Transverse colon (tissue), 4 donors: ENCODE measurements at places on chromosomes 3 and 15. TPM values are rescaled to one million over a fixed set of nuclear protein-coding genes. Genes with fewer than 3 reads are reported as not detected.

The KLF13 gene
- 81.2 TPM for total RNA-seq

DNA sequence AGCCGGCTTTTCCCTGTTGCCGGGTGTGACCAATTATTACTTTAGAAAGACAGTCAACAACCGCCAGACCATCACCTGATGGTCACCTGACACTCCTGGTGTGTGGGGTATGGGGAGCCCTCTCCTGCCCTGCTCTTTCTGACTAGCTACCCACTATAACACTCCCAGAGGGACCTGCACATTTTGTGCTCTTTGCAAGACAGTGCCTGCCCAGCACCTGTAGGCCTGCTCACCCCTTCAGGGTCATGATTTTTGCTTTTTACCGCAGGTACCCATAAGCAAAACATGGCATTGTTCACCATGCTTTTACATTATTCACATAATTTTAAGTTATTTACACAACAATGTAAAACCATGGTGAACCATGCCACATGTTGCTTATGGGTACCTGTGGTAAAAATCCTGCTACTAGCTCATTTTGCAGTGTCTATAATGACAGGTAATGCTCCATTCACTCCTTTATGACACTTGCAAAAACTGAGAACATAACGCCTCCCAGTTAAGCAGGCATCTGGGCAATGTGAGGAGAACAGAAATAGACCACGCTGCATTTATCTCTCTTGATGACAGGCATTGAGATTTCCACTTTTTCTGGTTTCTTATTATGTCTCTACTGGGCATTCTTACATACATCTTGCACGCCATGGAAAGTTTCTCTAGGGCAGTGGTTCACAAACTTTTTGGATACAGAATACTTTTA is 9.9 kb downstream of the CCRL2 start:
- H3K4me3 ChIP-seq: no peak overlapping the region
- no peak overlapping the region for H3K27ac ChIP-seq
- H3K27me3 ChIP-seq: no peaks in the 10 kb centered on the region
- H3K4me1 ChIP-seq: peaks cover 8% of the 10 kb centered on the region
- H3K36me3 ChIP-seq: no peaks in the 10 kb centered on the region

GRCh38 chr3:4834403-4834866 is 144.8 kb upstream of the BHLHE40 start:
- no peaks in the 10 kb centered on the region for H3K27me3 ChIP-seq
- peak overlapping the region; percentile 16 for H3K27ac ChIP-seq
- H3K4me3 ChIP-seq: no peak overlapping the region
- no peaks in the 10 kb centered on the region for H3K36me3 ChIP-seq
- peaks cover 4% of the 10 kb centered on the region for H3K4me1 ChIP-seq

GRCh38 chr3:23747841-23748240 is 57.9 kb upstream of the UBE2E1 start:
- no peaks in the 10 kb centered on the region for H3K4me1 ChIP-seq
- H3K27me3 ChIP-seq: peaks cover 8% of the 10 kb centered on the region
- no peak overlapping the region for H3K4me3 ChIP-seq
- no peak for DNase-seq
- no peak overlapping the region for H3K27ac ChIP-seq
- no peaks in the 10 kb centered on the region for H3K36me3 ChIP-seq

DNA sequence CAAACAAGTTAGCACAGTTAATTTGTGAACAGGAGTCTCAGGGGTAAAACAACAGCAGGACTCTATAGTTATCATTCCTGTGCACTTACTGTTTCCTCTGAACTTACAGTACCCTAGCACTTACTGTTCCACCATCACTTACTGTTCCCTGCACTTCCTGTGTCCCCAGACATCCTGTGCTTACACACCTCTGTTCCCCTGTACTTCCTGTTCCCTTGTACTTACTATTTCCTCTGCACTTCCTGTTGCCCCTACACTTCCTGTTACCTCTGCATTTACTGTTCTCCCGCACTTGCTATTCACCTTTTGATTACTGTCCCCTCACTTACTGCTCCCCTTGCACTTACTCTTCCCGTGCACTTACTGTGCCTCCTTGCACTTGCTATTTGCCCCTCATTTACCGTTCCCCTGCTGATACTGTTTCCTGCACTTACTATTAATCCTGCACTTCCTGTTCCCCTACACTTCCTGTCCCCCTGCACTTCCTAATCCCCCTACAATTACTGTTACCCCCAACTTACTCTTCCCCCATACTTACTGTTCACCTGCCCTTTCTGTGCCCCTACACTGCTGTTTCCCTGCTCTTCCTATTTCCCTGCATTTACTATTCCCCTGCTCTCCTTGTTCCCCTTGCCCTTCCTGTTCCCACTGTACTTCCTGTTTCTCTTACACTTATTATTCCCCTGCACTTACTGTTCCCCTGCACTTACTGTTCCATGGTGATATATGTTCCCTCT is 30.3 kb downstream of the TPRA1 start:
- H3K27me3 ChIP-seq: peaks cover 4% of the 10 kb centered on the region
- no peak overlapping the region for H3K27ac ChIP-seq
- H3K36me3 ChIP-seq: no peaks in the 10 kb centered on the region
- no peaks in the 10 kb centered on the region for H3K4me1 ChIP-seq

GRCh38 chr3:120420928-120421551 is 29.8 kb downstream of the FSTL1 start:
- no peak overlapping the region for H3K4me3 ChIP-seq
- no peaks in the 10 kb centered on the region for H3K27me3 ChIP-seq
- H3K36me3 ChIP-seq: no peaks in the 10 kb centered on the region
- peaks cover 82% of the 10 kb centered on the region for H3K4me1 ChIP-seq
- peak overlapping the region; percentile 73 for H3K27ac ChIP-seq

DNA sequence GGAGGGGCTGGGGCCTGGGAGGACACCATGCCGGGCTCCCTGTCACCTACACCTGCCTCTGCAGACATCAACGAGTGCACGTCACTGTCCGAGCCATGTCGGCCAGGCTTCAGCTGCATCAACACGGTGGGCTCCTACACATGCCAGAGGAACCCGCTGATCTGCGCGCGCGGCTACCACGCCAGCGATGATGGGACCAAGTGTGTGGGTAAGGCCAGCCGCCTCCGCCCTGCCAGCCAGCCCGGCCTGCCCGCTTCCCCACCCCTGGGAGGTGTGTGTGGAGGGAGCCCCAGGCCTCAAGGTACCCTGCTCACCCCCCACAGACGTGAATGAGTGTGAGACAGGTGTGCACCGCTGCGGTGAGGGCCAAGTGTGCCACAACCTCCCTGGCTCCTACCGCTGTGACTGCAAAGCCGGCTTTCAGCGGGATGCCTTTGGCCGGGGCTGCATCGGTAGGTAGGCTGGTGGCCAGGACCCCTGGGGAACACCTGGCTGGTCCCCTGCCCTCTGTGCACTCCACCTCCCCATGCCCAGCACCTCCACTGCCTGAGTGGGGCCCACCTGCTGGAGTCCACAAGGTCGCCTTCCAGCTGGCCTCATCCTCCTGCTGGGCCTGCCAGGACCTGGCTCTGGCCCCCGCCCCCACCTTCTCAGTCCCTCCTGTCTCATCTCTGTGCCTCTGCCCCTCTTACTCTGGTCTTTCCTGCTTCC is 80.1 kb downstream of the FBLN2 start:
- no peaks in the 10 kb centered on the region for H3K4me1 ChIP-seq
- H3K27me3 ChIP-seq: no peaks in the 10 kb centered on the region
- H3K4me3 ChIP-seq: no peak overlapping the region
- H3K36me3 ChIP-seq: no peaks in the 10 kb centered on the region

DNA sequence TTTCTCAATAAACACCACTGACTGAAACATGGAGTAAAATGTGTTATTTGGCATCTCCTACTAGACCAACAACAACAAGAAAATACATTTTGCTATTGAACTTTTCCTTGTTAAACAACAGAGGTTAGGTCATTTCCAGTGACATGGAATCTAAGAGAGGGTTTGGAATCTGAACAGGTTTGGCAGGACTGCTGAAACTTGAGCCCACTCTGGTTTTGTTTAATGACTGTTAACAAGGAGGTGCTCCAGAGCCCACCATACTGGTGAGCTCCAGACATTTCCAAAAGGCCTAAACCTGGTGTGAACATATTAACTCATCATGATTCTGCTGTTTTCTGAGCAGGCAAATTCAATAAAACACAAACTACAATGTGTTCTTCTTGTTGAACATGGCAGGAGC is 330.7 kb upstream of the TRIM42 start:
- no peak overlapping the region for H3K4me3 ChIP-seq
- no peaks in the 10 kb centered on the region for H3K27me3 ChIP-seq
- no peaks in the 10 kb centered on the region for H3K36me3 ChIP-seq
- DNase-seq: no peak
- H3K4me1 ChIP-seq: no peaks in the 10 kb centered on the region

DNA sequence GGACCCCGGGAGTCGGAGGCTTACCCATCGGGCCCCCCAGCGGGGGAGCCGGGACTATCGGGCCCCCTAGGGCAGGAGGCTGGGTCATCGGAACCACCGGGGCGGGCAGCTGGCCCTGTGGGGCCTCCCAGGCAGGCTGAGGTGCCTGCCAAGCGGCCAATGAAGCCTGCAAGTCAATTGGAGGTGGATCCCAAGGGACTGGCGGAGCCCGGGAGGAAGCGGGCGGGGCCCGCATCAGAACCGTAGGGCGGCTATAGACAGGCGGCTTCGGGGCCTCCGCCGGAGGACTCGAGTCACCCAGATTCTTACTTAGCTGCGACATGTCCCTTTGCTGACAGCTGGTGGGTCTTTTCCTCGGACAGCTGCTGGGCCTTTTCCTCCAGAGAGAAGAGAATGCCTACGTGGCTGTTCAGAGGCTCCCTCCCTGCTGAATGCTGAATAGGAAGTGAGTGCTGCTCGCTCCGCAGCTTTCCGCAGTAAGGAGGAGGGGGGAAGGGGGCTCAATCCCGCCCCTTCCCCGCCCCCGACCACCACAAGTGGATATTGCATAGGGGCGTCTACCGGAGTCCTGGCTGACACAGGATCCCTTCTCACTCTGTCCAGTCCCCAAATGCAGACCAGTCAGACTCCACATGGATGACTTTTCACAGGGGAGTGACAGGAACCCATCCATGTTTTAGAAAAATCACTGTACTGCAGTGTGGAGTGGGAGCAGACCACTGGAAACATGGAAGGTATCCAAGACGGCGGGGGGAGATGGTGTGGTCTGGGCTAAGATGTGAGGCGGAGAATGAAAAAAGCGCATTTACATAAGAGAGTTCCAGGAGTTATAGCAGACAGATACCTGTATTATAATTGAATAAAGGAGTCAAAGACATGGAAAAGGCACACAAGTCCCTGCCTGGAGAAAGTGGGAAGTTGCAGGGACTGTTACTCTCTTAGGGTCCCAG is at the start of gene MAGEL2:
Gene MAGEL2, minus strand, starts transcription at position 447 of the 950 bp plus-strand sequence. Its CDS starts 125 bp downstream, at position 322.
- no peak within 1 kb of the TSS for H3K4me3 ChIP-seq
- no peak within 1 kb of the TSS for H3K27ac ChIP-seq
- no peak for DNase-seq
- no peaks in the 10 kb centered on the region for H3K36me3 ChIP-seq
- no peaks in the 10 kb centered on the region for H3K4me1 ChIP-seq
- peaks cover 19% of the 10 kb centered on the region for H3K27me3 ChIP-seq

DNA sequence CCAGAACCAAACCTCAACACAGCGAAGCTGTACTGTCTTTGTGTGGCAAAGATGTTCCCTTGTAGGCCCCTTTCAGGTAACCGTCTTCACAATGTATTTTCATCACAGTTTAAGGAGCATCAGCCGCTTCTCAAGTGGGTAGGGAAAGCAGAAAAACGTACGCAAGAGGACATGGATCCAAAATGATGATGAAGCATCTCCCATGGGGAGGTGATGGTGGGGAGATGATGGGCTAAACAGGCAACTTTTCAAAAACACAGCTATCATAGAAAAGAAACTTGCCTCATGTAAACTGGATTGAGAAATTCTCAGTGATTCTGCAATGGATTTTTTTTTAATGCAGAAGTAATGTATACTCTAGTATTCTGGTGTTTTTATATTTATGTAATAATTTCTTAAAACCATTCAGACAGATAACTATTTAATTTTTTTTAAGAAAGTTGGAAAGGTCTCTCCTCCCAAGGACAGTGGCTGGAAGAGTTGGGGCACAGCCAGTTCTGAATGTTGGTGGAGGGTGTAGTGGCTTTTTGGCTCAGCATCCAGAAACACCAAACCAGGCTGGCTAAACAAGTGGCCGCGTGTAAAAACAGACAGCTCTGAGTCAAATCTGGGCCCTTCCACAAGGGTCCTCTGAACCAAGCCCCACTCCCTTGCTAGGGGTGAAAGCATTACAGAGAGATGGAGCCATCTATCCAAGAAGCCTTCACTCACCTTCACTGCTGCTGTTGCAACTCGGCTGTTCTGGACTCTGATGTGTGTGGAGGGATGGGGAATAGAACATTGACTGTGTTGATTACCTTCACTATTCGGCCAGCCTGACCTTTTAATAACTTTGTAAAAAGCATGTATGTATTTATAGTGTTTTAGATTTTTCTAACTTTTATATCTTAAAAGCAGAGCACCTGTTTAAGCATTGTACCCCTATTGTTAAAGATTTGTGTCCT is 60.0 kb downstream of the AAGAB start:
- H3K27me3 ChIP-seq: no peaks in the 10 kb centered on the region
- no peak for DNase-seq
- H3K27ac ChIP-seq: peak overlapping the region; percentile 10
- no peaks in the 10 kb centered on the region for H3K36me3 ChIP-seq
- H3K4me1 ChIP-seq: peaks cover 4% of the 10 kb centered on the region
